ENCODE measurements at places on chromosomes 5 and 9.

DNA sequence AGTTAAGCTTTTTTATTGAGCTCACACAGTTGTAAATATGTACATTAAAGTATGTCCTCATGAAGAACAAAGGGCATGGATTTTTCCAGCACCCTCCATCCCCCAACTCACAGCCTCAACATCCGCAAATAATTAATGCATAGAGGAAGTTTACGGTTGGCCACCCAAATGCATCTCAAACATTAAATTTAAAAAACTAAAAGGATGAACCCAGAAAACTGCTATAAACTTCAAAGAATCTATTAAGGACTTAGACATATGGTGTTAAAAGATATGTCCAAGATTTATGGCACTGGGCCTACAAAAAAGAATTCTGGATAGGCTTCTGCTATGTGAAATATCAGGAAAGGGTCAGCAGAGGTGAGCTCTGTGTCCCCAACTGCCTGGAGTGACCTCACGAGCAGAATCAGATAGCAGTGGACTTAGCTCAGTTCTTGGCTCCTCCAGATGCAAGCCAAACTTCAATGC, 54.0 kb upstream of the TNC start:
- DNase-seq: no peak
- H3K4me3 ChIP-seq: no peak overlapping the region
- H3K36me3 ChIP-seq: no peaks in the 10 kb centered on the region
- H3K27me3 ChIP-seq: no peaks in the 10 kb centered on the region
- no peaks in the 10 kb centered on the region for H3K4me1 ChIP-seq

DNA sequence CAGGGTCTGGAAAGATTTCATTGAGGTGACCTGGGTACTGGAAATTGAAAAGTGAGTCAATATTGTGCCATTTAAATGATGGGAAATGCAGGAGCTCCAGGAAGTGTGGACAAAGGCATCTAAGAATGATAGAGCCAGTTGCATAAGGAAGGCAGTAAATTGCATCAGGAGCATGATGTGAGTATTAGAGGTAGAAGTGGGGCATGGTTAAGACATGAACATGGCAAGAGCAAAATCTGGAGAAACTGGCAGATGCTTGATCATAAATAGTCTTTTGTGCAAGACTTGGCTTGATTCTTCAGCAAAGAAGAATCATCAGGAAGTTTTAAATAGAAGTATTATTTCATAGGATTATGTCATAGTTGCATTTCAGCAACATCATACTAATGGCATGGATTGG, 157.4 kb upstream of the PUM3 start:
- H3K4me3 ChIP-seq: no peak overlapping the region
- no peak overlapping the region for H3K27ac ChIP-seq
- H3K36me3 ChIP-seq: no peaks in the 10 kb centered on the region
- DNase-seq: no peak

- no peaks in the 10 kb centered on the region for H3K27me3 ChIP-seq
- DNase-seq: no peak
Observed at GRCh38 chr5:74402553-74402952, 238.0 kb downstream of the ENC1 start.

DNA sequence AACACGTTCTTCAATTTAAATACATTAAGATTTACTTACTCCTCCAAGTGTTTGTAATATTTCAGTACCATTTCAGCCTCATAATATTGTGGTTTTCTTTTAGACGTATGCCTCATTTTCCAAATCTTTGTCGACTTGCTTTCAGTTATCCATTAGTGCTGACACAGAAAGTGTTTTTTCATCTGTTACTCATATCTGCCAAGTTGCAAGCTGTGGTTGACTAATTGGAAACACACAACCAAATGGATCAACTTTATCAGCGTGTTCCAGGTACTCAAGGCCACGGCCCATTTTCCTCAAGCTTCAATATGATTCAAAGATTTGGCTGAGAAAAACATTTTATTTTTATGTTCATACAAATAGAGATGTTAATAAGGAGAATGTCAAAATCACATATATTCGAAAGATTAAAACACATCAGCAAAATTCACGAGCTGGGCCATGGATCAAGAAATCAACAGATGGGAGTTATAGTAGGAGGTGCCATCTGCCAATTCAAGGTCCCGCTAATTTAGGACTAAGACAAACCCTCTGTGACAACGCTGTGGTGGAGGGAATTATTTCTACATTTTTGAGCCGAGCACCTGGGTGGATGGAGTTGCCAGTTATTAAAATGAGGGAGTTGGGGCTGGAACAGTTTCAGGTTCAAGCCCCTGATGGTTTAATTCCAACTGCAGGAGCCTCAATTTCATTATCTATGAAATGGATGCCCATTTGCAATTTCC, 27.2 kb upstream of the CCNJL start:
- H3K36me3 ChIP-seq: no peaks in the 10 kb centered on the region
- no peak overlapping the region for H3K27ac ChIP-seq

Measured in activated naive CD4-positive, alpha-beta T cell treated with anti-CD3 and anti-CD28 coated beads, Interleukin-2, amount 10 ng/mL, durations not matched to agents 7 days and 5 days (primary cell).